Panc1 (cell line): ENCODE measurements at places on chromosomes 13 and 19. TPM values are rescaled to one million over a fixed set of nuclear protein-coding genes. Genes with fewer than 3 reads are reported as not detected.
A peak's percentile ranks its signal among the peaks of the same experiment; 100 is the strongest.

CLEC4M gene
- total RNA-seq, result not detected

SLC25A15 gene
- total RNA-seq, result 16.4 TPM

CEACAM20 gene
- not detected for total RNA-seq

ZNF440 gene
- total RNA-seq, result 12.9 TPM

DENND1C gene
- total RNA-seq, result 0.39 TPM

TYROBP gene
- not detected for total RNA-seq

LSM4 gene
- 209 TPM for total RNA-seq

PTH2 gene
- total RNA-seq, result not detected

- no peak for DNase-seq
Observed at GRCh38 chr13:105758918-105759860, 776.3 kb downstream of the EFNB2 start.

DNA sequence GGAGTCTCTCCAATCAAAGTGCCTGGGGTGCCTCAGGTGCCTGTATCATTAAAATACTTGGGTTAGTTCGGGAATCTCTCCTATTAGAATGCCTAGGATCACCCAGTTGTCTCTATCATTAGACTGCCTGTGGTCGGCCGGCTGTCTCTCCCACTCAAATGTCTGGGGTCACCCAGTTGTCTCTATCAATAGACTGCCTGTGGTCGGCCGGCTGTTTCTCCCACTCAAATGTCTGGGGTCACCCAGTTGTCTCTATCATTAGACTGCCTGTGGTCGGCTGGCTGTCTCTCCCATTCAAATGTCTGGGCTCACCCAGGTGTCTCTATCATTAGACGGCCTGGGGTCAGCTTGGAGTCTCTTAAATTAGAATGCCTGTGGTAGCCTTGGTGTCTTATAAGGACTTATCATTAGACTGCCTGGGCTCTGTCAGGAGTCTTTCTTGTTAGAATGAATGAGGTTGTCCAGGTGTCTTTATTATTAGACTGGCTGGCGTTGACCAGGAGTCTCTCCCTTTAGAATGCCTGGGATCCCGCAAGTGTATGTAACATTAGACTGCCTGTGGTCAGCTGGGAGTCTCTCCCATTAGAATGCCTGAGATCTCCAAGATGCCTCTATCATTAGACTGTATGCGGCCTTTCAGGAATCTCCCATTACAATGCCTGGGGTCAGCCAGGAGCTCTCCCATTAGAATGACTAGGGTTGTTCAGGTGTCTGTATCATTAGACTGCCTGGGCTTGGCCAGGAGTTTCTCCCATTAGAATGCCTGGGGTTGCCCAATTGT is 1555.5 kb downstream of the UQCRFS1 start:
- DNase-seq, result no peak

DNA sequence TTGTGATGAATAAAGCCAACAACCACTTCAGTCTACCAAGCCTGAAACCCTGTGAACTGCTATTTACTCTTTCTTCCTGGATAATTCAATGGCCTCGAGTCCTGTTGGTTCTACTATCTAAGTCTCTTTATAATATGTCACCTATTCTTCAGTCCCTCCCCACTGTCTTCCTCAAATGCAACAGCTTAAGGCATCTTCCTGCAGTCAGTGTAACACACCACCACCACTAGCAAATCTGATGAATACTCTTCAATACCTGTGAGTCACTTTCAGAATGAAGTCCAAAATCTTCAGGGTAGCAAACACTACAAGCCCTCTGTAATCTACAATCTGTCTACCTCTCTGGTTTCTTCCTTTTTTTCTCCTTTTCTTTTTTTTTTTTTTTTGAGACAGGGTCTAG is 32.9 kb downstream of the ZDHHC20 start:
- no peak for DNase-seq

DNA sequence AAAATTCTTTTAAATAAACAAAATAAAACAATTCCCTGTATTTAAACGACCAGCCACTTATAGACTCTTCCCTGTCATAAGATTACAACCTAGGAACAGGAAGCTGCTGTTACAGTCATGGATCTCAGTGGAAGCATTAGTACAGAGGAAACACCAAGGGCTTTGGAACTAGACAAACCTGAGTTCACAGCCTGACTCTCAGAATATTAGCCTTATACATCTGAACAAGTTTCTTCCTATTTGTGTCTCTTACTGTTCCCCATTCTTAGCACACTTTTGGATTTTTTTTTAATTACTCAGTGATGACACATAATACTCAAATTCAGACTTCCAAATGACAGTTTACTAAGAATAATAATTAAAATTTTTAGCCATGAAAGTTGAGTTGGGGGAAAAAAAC is 46.1 kb downstream of the ZDHHC20 start:
- DNase-seq, result no peak

DNA sequence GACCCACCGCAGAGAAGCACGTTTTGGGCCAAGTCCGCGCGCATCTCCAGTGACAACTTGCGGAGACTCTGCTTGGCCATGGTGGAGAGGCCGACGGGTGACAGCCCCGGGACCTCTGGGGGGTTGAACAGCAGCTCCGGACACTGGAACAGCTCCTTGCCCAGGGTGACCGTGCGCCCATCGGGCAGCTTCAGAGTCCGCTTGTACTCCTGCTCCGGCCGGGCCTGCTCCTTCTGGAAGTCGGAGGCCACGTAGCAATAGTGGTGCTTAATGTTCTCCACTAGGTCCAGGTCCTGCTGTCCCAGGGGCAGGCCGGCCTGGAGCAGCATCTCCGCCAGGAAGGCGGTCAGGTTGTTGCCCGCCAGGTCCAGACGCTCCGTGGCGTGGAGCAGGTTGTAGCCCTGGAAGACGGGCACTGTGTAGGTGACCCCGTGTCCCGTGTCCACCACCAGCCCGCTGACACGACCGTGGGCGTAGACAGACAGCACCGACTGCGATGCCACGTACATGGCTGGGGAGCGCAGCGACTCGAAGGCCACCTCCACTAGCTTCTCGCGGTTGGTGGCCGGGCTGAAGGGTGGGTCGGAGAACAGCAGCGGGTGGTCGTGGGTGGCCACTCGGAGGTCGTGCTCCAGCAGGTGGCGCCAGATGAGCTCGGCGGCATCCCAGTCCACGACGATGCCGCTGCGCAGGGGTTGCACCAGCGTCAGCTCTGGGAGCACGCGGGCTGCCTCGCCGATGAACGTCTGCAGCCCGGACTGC is 743 bp downstream of the ACTL9 start:
- no peak for DNase-seq

GRCh38 chr13:43761616-43762315 is 25.0 kb downstream of the ENOX1 start:
- no peak for DNase-seq

DNA sequence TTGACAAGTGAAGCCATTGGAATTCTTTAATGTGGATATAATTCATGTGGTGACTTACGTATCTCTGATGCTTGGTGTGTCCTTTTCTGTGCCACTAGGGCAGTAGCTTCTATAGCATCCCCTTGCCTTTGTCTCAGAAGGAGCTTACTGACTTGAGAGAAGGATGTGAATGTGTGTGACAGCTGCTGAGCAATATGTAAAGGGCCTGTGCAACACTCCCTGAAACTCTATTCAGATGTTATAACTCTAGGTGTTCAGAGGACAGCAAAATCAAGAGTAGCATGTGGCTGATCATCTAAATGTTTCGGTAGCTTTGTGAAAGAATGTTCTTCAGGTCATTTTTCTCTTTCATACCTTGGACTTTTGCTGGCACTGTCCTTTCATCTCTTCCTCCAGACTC is 189.5 kb downstream of the LMO7 start:
- DNase-seq, result no peak

- peak; percentile 88 for DNase-seq
Observed at GRCh38 chr19:39845584-39845932, 621 bp downstream of the FBL start.

DNA sequence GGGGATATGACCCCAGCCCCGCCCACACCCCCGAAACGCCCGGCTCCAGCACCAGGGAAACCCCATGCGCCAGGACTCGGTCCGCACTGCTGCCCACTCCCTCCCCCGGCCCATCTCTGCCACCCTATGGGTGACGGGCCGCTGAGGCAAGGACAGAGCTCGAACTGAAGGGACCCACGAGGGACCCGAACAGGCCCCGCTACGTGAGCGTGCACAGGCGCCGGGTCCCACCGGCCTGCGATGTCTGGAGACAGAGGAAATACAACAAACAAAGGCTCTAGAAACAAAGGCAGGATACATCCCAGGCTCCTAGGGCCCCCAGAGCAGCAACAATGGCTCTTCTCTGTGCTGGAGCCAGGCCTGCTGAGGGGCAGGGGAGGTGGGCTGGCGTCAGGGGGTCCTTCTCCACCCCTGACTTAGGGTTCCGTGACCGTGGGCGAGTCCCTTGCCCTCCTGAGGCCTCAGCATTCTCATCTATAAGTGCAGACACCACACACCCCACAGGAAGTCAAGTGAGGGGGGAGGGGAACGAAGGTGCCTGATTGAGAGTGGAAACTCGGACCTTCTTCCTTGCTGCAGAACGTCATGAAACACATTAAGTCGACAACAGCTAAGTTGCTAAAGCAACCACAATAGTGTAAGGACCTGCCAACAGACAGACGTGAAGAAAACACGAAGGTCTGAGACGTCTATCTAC is 3.1 kb downstream of the ABHD17A start:
- no peak for DNase-seq

DNA sequence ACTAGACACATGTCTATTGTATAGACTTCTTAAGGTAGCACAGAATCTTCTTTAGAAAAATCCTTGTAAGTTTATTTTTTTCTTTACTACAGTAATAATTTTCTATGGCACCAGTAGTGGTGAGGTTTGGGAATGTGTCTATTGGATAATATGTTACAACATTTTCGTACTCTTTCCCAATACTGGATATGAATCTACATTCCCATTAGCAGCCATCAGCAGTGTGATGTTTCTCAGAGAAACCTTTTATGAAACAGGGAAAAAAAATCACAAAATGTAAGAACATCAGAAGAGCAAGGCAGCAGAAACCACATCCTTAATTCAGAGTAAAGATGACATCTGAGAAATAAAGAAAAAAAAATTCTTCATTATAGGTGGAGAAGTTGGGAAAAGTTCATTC is 83.3 kb downstream of the POSTN start:
- no peak for DNase-seq

- DNase-seq, result peak; percentile 30
Observed at GRCh38 chr19:54560881-54561385, 12.7 kb upstream of the LILRA2 start.

DNA sequence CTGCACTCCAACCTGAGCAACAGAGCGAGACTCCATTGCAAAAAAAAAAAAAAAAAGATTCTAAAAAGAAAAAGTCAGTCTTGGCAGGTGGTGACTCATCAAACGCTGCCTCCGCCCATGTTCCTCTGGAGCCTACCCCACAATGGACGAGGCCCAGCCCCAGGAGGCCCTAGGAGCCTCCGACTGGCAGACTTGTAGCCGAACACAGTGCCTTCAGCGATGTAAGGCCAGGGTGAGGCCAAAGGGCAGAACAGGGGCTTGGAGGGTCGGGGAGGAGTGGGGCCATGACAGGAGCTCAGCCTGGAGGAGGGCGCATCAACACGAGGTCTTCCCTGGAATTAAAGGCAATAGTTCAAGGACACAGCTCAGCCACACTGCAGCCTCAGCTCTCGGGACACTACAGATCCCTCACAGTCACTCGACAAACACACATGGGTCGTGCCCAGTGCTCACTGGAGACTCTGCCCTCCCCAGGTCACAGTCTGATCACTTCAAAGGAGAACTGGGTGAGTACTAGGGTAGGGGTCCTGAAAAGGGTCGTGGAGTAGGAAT is 5.1 kb downstream of the USE1 start:
- DNase-seq, result no peak

GRCh38 chr19:48470856-48471255 is 1.7 kb downstream of the CYTH2 start:
- DNase-seq, result no peak

DNA sequence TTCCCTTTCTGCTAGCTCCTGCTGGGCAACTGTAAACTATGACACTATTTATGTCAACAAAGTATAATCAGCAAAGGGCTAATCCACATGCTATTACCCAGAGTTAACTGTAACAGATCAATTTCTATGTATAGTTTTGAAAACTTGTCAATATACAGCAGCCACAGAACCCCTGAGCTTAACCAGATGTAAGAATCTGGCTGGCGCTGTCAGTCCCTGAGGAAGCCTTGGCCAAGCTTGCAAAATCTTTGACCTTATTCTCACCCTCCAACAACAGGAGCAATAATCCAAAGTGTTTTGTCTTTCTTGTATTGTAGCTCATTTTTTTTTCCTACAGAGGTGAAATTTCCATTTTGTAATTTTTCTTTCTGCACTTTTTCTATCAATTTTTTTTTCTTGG is 1230.1 kb upstream of the SLC10A2 start:
- no peak for DNase-seq

- no peak for DNase-seq
Observed at GRCh38 chr19:40718774-40719391, 2.0 kb downstream of the ITPKC start.

DNA sequence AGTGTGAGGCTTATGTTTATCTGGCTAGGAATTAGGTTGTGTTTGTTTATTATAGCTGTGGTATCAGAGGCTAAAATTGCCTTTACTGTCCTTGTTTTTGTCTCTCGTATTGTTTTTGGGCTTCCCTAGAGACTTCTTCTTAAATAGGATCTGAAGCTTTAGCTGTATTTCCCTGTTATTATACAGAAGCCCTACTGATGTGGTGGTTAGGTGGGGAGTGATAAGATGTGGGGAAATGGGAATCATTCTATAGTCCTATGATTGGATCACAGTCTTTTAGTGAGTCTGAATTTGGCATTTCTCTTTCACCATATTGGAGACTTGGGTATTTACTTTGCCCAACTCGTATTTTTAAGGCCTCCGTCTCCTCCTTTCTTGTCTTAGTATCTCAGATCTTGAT is 8.3 kb upstream of the KL start:
- no peak for DNase-seq

- DNase-seq, result no peak
Observed at GRCh38 chr13:37889102-37889501, 19.5 kb upstream of the TRPC4 start.

- DNase-seq, result no peak
Observed at GRCh38 chr19:16445238-16446107, 26.3 kb downstream of the EPS15L1 start.

- DNase-seq, result no peak
Observed at GRCh38 chr19:46450737-46451136, 20.6 kb downstream of the PNMA8A start.

GRCh38 chr19:7069904-7070226 is 362 bp downstream of the ZNF557 start:
- DNase-seq, result no peak

DNA sequence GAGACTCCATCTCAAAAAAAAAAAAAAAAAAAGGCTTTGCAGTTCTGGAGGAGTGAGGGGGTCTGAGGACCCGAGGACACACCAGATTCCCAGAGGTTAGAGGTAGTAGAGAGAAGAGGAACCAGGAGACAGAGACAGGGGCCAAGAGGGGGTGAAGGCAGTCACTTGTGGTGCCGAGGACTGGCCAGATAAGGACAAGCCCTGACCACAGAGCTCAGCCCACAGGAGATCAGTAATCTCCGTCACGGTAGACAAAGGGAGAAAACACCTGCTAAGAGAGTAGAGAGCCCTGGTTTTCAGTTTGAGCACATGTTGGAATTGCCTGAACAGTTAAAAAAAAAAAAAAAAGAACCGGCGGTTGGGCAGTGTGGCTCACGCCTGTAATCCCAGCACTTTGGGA is 1.7 kb upstream of the PRAM1 start:
- no peak for DNase-seq
